ENCODE measurements at places on chromosomes 6 and 20.

DNA sequence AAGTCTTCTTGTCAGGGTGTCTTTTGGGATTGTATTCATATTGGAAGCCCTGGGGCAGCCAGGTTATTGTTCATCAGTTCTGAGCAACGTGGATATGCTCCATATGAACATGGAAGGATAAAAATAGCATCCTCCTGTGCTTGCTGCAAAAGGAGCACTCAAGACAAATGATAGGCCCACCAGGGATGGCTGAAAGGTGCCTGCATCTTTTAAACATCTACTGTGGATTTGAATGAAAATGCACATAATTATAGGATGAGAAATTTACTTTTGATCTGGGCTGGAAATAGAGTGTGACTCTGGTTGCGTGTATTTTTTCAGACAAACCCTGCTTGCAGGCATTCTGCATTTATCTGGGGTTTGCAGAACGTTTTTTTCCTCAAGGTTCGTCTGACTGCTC is 299.1 kb downstream of the PACRG start:
- DNase-seq = no peak

GRCh38 chr6:12725263-12725662 is 8.7 kb downstream of the PHACTR1 start:
- no peak for DNase-seq

DNA sequence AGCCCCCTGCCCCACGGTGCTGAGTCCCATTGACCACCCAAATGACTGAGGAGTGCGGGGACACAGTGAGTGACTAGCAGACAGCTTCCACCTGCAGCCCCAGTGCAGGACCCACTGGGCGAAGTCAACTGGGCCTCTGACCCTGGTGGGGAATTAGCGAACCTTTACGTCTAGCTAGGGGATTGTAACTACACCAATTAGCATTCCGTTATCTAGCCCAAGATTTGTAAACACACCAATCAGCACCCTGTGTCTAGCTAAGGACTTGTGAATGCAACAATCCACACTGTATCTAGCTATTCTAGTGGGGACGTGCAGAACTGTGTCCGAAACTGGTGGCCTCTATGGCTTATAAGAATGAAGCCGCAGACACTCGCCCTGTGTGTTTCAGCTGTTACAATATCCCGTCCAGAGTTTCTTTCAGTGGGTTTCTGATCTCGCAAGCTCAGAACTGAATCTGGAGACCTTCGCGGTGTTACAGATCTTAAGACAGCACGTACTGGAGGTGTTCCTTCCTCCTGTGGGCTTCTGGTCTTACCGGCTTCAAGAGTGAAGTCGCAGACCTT is 21.1 kb upstream of the GMPR start:
- no peak for DNase-seq

- DNase-seq = no peak
Measured at GRCh38 chr6:136547336-136547735, 2.9 kb downstream of the MAP7 start.

DNA sequence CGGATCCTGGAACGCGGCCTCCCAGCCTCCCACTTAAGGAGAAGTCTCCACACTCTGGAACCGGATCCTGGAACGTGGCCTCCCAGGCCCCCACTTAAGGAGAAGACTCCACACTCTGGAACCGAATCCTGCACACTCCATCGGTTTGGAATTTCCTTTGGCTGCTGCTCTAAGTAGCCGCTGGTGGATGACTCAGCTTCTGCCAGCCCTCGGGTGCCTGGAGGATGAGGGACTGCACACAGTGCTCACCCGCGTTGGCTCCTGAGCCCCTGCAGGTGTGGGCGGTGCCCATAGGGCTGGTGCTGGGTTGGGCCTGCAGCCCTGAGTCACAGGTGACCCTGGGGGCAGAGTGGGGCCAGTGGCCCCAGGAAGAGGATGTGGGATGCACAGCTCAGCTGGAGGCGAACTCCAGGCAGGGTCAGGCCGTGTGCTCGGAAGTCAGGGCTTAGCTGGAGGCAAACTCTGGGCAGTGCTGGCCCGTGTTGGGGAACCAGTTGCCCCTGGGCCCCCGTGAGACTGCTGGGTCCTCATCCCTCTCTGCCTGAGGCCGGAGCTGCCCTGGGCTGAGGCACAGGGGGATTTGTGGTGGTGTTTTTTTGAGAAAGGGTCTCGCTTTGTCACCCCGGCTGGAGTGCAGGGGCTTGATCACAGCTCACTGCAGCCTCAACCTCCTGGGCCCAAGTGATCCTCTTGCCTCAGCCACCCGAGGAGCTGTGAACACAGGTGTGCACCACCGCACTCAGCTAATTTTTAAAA is 13.9 kb upstream of the TNFRSF6B start:
- no peak for DNase-seq

- DNase-seq = no peak
Measured at GRCh38 chr6:163789199-163789810, 374.8 kb downstream of the QKI start.

- no peak for DNase-seq
Measured at GRCh38 chr6:162147281-162147680, 580.3 kb downstream of the PRKN start.

- DNase-seq = no peak
Measured at GRCh38 chr20:45183084-45183483, 8.4 kb downstream of the PI3 start.

- DNase-seq = no peak
Measured at GRCh38 chr6:70863343-70863742, 93.5 kb downstream of the B3GAT2 start.

All from stimulated activated CD8-positive, alpha-beta memory T cell treated with anti-CD3 and anti-CD28 coated beads, Interleukin-7, amount 100 ng/mL, for 48 hours (primary cell).